ENCODE measurements at places on chromosomes 2 and 18. TPM values are rescaled to one million over a fixed set of nuclear protein-coding genes. Genes with fewer than 3 reads are reported as not detected.

DNA sequence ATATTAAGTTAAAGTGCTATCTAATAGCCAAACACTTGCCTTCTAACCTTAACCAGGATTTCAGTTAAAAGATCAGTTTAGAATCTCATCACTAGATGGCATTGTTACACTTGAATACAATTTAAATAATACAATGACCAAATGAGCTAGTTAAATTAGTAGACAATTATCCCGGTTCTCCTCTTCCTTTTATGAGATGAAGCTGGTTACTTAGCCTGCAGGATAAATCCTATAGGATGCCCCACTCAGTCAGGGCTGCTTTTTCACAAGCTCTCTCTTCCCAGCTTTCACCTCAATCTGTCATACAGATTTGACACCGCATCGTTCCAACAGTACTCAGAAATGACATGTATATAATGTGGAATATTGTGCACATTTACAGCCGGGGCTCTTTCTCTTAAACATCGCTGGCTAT is 678.8 kb downstream of the KCNJ3 start:
- no peak overlapping the region for H3K27ac ChIP-seq
- peaks cover 11% of the 10 kb centered on the region for H3K27me3 ChIP-seq
- peaks cover 2% of the 10 kb centered on the region for H3K4me1 ChIP-seq
- H3K36me3 ChIP-seq = no peaks in the 10 kb centered on the region
- DNase-seq = no peak

DNA sequence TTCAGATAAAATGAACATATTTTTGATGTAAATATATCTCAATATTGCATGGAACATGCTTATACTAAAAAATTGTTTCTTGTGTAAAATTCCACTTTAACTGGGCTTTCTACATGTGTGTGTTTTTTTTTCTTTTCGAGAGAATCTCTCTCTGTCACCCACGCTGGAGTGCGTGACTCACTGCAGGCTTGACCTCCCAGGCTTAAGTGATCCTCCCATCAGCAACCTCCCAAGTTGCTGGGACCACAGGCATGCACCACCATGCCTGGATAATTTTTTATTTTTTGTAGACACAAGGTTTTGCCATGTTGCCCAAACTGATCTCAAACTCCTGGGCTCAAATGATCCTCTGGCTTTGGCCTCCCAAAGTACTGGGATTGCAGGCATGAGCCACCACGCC is 254.6 kb downstream of the LOXHD1 start:
- no peaks in the 10 kb centered on the region for H3K4me1 ChIP-seq
- H3K4me3 ChIP-seq = no peak overlapping the region
- no peak overlapping the region for H3K27ac ChIP-seq
- DNase-seq = no peak
- no peaks in the 10 kb centered on the region for H3K36me3 ChIP-seq

- no peak for DNase-seq
- no peaks in the 10 kb centered on the region for H3K27me3 ChIP-seq
- no peak overlapping the region for H3K27ac ChIP-seq
- peaks cover 19% of the 10 kb centered on the region for H3K4me1 ChIP-seq
- peaks cover 23% of the 10 kb centered on the region for H3K36me3 ChIP-seq
These were observed 12.1 kb downstream of the ACTR3 start for GRCh38 chr2:113901943-113902342.

DNA sequence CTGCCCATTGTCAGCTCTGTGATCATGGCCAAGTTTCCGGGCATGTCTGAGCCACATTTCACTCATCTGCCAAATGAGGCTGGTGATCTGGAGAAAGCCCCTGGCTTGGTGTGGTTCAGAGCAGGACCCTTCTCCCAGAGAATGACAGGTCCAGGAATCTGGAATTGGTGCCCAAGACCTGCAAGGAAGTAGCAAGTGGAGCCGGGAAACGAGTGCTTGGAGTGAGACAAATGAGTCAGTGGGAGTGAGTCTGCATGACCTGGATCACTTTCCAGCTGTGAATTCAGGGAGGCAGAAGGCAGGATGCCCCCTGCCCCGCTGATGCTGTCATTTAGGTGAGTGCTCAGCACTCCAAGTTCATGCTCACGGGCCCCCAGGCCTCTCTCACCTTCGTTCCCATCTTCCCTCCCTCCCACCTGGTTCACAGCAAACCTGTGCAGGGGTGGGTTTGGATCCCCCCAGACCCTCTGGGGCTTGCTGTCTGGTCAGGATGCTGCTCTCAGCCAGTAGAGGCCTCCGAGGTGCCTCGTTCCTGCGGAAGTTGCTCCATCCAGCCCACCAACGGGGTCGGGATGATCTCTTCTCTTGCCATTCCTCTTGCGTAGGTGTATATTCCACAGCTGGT is 104.4 kb downstream of the INHBB start:
- no peak for DNase-seq
- no peak overlapping the region for H3K4me3 ChIP-seq
- H3K27ac ChIP-seq = no peak overlapping the region
- peaks cover 11% of the 10 kb centered on the region for H3K27me3 ChIP-seq
- no peaks in the 10 kb centered on the region for H3K36me3 ChIP-seq

DNA sequence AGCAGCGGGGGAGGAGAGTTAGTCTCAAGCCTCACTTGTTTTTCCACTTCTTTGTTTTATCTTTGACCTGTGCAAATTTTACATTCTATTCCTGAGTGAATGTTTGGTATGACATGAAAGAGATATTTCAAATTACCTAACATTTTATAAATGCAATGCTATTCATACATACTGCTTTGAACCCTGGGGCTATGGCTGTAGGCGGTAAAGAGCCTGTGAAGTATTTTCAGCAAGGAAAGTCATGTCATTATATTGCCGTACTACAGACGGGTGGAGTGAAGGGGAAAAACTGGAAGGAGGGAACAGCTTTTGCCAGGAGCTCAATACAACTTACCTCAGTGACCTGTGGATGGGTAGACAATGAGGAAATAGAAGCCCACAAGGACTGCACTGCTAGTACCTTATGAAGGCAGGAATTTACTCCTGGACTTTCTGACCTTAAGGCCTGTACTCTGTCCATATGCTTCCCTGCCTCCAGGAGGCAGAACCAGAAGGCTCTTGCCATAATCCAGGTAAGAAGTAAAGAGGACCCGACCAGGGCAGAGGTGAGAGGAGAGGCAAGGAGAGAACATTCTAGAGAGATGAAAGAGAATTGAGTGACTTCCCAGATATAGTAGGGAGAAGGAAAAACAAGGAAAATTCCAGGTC is 28.4 kb upstream of the TET3 start:
- no peaks in the 10 kb centered on the region for H3K27me3 ChIP-seq
- peaks cover 25% of the 10 kb centered on the region for H3K4me1 ChIP-seq
- no peak for DNase-seq
- peak overlapping the region; percentile 83 for H3K27ac ChIP-seq
- H3K36me3 ChIP-seq = peaks cover 48% of the 10 kb centered on the region

DNA sequence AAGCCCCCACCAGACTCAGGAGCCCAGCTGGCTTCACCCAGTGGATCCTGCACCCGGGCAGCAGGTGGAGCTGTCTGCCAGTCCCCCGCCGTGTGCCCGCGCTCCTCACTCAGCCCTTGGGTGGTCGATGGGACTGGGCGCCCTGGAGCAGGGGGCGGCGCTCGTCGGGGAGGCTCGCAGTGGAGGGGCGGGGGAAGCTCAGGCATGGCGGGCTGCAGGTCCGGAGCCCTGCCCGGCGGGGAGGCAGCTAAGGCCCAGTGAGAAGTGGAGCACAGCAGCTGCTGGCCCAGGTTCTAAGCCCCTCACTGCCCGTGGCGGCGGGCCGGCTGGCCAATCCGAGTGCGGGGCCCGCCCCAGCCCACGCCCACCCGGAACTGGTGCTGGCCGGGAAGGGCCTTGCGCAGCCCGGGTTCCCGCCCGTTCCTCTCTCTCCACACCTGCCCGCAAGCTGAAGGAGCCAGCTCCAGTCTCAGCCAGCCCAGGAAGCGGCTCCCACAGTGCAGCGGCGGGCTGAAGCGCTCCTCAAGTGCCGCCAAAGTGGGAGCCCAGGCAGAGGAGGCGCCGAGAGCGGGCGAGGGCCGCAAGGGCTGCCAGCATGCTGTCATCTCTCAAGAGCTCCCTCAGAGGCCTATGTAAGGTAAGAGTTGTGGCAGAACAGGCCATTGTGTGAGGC is 1307.8 kb upstream of the TMEFF2 start:
- DNase-seq = peak; percentile 34
- no peaks in the 10 kb centered on the region for H3K27me3 ChIP-seq
- H3K27ac ChIP-seq = peak overlapping the region; percentile 87
- H3K4me1 ChIP-seq = peaks cover 10% of the 10 kb centered on the region
- peak overlapping the region; percentile 70 for H3K4me3 ChIP-seq

GRCh38 chr2:26752656-26753055 is 11.4 kb upstream of the SLC35F6 start:
- H3K4me3 ChIP-seq = no peak overlapping the region
- H3K36me3 ChIP-seq = no peaks in the 10 kb centered on the region
- DNase-seq = no peak
- no peak overlapping the region for H3K27ac ChIP-seq
- H3K4me1 ChIP-seq = peaks cover 15% of the 10 kb centered on the region

DNA sequence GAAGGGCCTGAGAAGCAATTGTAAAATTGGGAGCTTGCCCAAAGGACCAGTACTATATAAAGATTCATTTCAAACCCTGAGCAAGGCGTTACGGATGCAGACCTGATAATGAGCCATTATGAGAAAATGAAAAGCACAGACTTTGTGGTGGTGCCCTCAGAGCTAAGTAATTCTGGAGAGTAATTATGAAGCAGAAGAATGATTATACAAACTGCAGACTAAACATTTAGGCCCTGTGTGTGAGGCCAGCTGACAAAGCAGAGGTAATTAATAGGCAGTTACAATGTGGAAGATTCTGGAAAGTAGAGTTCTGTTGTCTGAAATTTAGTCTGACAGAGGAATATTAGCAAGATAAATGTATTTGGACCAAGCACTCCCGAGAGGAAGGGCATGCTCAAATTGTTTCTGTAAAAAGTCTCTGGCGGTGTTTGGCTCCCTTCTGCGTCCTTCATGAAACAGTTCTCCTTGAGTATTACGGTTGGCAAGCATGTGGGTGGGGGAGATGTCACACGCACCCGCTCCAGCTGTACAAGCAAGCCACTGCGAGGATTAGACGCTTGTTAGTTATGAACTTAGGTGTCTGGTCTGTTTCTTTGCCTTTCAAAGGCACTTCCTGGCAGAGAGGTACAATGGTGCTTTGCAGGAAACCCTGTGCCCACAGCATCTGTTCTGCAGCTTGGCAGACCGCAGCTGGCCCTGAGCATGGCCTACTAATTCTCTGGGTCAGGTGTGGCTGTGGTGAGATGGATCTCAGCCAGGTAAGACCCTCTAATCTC is 45.5 kb downstream of the CDC42EP3 start:
- peaks cover 18% of the 10 kb centered on the region for H3K4me1 ChIP-seq
- H3K36me3 ChIP-seq = no peaks in the 10 kb centered on the region
- H3K27me3 ChIP-seq = no peaks in the 10 kb centered on the region
- no peak overlapping the region for H3K27ac ChIP-seq

- H3K27me3 ChIP-seq = peaks cover 8% of the 10 kb centered on the region
- H3K36me3 ChIP-seq = no peaks in the 10 kb centered on the region
- DNase-seq = no peak
- H3K27ac ChIP-seq = no peak overlapping the region
These were observed 98.2 kb upstream of the PMAIP1 start for GRCh38 chr18:59801576-59801975.

DNA sequence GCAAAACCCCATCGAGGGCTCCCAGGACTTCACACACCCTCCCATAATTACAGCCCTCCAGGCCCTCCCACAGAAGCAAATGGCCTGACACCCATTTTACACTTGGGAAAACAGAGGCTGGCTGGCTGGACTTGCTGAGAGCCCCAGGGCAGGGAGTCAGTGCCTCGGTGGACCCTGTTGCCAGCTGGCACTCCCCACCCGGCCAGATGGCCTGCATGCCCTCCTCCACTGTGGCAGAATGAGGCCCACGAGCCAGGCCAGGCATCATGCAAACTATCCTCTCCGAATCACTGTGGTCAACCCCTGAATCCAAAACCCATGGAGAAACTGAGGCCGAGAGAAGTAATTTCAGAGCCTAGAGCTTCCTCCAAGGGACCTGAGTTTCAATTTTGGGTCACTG is 129.7 kb downstream of the SMAD2 start:
- H3K36me3 ChIP-seq = peaks cover 1% of the 10 kb centered on the region
- peaks cover 44% of the 10 kb centered on the region for H3K4me1 ChIP-seq

- peaks cover 4% of the 10 kb centered on the region for H3K36me3 ChIP-seq
- DNase-seq = no peak
- peak overlapping the region; percentile 55 for H3K4me3 ChIP-seq
- no peaks in the 10 kb centered on the region for H3K27me3 ChIP-seq
These were observed 862 bp upstream of the TMEM177 start for GRCh38 chr2:119678021-119678656.

DNA sequence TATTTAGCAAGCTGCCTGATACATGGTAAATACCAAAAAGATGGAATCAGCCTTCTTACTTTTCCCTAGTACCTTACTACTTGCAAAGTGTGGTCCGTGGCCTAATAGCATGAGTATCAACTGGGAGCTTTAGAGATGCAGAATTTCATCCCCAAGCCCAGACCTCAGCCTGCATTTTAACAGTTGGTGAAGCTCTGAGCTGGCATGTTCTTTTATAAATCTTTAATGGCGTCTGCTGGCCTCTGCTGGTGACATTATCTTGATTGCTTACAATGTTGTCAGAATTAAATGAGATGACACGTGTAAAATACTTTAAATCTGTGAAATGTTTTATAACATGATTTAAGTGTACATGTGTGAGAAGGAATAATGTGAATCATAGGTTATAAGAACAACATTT is 115.1 kb upstream of the NOSTRIN start:
- peak overlapping the region; percentile 33 for H3K27ac ChIP-seq
- H3K4me1 ChIP-seq = peaks cover 59% of the 10 kb centered on the region
- H3K27me3 ChIP-seq = no peaks in the 10 kb centered on the region
- H3K4me3 ChIP-seq = no peak overlapping the region
- H3K36me3 ChIP-seq = no peaks in the 10 kb centered on the region

GRCh38 chr2:72846171-72847095 is 20.6 kb upstream of the EXOC6B start:
- H3K27ac ChIP-seq = no peak overlapping the region
- DNase-seq = no peak
- H3K4me1 ChIP-seq = peaks cover 2% of the 10 kb centered on the region
- no peaks in the 10 kb centered on the region for H3K27me3 ChIP-seq

Gene ANKRD30B
- total RNA-seq = not detected

- H3K4me1 ChIP-seq = no peaks in the 10 kb centered on the region
- no peaks in the 10 kb centered on the region for H3K36me3 ChIP-seq
- H3K4me3 ChIP-seq = no peak overlapping the region
- H3K27ac ChIP-seq = no peak overlapping the region
- H3K27me3 ChIP-seq = no peaks in the 10 kb centered on the region
- no peak for DNase-seq
These were observed 243.6 kb downstream of the PID1 start for GRCh38 chr2:229027353-229028105.

DNA sequence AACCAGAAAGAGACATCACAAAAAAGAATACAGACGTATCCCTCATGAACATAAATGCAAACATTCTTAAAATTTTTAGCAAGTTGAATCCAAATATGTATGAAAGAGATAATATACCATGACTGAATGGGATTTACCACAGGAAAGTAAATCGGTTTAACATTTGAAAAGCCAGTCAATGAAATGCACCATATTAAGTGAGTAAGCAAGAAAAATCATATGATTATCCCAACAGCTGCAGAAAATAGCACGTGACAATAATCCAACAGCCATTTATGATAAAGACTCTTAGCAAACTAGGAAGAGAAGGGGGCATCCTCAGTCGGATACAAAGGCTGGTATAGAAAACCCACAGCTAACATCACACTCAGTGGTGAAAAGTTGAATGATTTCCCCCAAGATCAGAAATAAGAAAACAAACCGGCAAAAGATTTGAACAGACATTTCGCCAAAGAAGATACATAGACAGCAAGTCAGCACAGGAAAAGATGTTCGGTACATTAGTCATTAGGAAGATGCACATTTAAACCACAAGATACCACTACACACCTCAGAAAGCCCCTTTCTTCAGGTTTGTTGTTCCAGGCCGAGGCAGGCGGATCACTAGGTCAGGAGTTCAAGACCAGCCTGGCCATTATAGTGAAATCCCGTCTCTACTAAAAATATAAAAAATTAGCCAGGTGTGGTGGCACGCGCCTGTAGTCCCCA is 144.3 kb downstream of the INHBB start:
- no peak for DNase-seq
- H3K4me3 ChIP-seq = no peak overlapping the region
- H3K27me3 ChIP-seq = peaks cover 54% of the 10 kb centered on the region
